Lung microvascular endothelial cell (primary cell): ENCODE measurements at places on chromosomes 6 and 20. TPM values are rescaled to one million over a fixed set of nuclear protein-coding genes. Genes with fewer than 3 reads are reported as not detected.

Gene SAMD10
- 3.1 and 3.2 TPM in 2 replicates for total RNA-seq

Gene CNBD2
- total RNA-seq, result 3.3 and 5.6 TPM in 2 replicates

- no peak for DNase-seq
Observed at GRCh38 chr6:126743076-126743475, 375.4 kb upstream of the RSPO3 start.

Gene ZNF165
- 0.20 and 0.22 TPM in 2 replicates for total RNA-seq

Gene ATP9A
- 52.1 and 55.6 TPM in 2 replicates for total RNA-seq

DNA sequence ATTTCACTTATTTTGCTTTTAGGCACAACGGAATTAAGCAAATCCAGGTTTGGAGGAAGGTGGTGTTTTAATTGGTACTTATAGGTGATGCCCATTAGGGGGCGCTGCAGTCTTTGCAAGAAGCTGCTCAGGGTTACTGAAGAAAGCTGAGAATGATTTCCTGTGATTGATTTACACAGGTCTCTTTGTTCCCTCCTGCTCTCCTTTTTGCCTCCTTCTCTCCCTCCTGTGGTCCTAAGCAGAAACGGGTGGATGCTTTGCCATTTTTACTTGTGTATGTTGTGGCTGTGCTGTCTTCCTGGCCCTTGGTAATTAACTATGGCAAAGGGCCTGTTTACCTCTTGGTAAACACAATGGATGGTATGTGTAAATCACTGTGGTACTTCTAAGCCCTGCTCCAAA lies 97.8 kb downstream of the ANKS1A start:
- peak; percentile 90 for DNase-seq

DNA sequence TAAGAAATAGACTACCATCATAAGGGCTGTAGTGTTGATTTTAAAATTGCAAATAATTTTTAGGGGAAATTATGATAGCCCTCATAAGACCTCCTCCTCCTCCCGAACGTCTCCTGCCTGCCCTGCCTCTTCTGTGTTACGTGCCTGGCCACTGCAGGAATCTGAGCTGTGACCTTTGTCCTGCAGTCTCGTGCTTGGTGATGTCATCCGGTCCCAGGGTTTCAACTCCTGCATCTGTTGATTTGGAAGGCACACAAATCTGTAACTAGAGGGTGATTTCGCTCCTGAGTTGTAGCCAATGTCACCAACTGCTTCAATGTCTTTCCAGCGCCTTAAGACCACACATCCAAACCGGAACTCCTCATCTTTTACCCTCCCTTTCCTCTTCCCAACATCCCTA lies 163.2 kb downstream of the AIG1 start:
- peak; percentile 42 for DNase-seq

DNA sequence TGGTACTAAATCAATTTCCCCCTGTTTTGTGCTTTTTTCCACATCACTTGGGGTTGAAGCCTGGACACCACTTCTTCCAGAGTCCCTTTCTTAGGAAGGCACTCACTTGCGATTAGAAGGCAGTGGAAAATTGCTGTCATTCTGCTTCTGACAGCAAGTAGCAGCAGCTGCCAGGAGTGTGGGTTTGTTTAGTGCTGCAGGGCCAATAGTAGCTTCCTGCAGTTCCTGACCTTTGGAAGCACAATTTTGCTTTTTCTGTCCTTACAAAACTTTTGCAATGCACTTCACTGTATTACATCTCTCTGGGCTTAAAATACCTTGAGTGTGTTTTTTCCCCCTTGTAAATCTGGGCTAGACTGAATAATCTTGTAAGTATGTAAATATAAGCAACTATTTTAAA lies 12.5 kb upstream of the HLA-DRA start:
- peak; percentile 43 for DNase-seq

Gene CST5
- not detected in 2 replicates for total RNA-seq

DNA sequence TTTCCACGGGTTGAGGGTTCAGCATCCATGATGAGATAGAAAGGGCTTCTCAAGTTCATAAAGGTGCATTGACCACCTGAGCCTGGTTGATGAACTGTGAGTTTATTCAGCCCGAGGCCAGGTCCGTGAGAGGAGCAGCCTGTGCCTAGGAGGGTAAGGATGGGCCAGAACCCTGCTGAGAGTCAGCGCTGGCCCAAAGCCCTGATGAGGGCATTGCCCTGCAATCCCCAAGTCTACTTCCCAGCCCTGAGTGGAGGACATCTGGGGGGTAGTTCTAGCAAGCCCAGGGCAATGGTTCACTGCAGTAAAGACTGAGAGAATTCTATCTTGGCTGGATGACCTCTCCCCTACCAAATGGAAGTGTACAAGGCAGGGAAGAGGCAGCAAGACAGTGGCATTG lies 123.3 kb upstream of the NXT1 start:
- no peak for DNase-seq

- DNase-seq, result peak; percentile 94
Observed at GRCh38 chr6:21588481-21589351, 4.8 kb upstream of the SOX4 start.

DNA sequence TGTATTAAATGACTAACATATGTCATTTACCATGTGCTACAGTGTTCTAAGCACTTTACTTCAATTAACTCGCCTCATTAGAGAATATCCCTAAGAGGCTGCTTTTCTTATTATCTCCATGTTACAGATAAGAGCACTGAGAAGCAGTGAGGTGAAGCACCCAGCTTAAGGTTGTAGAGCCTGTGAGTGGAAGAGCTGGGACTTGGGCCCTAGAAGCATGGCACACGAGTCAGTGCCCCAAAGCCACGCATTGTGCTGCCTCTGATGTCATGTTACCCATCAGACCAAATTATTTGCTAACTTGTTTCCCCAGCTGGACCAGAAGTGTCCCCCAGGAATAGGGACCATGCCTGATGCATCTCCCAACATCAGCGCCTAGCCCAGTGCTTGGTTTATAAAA lies 34.1 kb downstream of the POFUT1 start:
- no peak for DNase-seq

GRCh38 chr6:83119742-83120300 lies 52.4 kb downstream of the DOP1A start:
- peak; percentile 51 for DNase-seq
